ENCODE measurements at places on chromosomes 5 and 9.

- no peak for DNase-seq
Observed at GRCh38 chr5:64789457-64789856, 20.7 kb downstream of the CWC27 start.

GRCh38 chr9:76687861-76688391 lies 76.3 kb upstream of the PCA3 start:
- no peak for DNase-seq

DNA sequence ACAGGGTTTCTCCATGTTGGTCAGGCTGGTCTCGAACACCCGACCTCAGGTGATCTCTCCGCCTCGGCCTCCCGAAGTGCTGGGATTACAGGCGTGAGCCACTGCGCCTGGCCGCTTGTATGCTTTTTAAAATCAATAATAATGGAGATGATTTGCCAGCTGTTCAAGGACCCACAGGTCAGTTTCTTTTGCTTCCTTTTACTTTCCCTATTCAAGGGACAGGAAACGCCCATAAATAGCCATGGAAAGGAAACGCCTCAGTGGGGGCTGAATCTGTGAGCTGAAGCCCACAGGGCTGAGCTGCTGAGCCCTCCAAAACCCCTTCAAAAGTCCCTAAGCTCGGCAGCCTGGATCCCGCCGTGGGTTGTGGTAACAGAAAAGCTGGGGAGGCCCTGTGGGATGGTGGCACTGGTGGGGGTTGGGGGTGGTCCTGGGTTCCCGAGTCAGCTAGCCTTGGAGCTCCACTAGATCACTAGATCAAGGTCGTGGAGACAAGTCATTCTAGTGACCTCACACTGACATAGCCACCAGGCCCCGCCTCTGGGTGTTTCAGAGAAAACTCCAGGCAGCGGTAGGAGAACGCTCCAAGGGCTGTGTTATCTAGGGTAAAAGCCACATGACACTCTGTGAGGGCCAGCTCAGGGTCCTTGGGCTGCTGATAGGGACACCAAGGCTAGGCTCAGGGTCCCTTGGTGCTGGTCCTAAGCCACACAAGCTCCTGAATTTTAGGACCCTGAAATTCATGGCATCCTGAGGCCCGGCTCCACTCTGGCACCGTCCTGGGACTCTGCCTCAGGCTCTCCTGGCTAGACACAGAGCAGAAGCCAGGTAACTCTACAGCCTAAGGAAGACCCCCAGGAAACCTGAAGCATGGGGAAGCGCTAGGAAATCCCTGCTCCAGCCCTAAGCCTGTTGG lies 18.0 kb upstream of the DUSP1 start:
- DNase-seq: no peak

- no peak for DNase-seq
Observed at GRCh38 chr5:73319036-73319435, 129.5 kb downstream of the FOXD1 start.

DNA sequence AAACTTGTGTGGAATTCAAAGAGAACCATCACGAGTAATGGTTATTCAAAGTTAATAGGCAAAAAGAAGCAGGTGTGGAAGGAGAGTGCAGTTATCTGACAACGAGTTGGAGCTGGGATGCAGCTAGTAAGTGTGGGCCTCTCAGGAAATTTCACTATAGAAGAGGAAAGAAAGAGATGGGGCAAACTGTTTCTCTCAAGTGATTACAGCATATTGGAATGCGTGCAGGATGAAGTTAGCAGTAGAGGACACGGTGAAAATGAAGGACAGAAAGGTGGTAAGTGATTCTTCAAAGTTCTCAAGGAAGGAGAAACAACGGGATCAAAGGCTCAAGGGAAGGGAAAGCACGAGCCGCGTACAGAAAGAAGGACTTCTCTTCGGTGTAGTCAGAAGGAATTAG lies 84.0 kb downstream of the ADAMTS12 start:
- DNase-seq: no peak

DNA sequence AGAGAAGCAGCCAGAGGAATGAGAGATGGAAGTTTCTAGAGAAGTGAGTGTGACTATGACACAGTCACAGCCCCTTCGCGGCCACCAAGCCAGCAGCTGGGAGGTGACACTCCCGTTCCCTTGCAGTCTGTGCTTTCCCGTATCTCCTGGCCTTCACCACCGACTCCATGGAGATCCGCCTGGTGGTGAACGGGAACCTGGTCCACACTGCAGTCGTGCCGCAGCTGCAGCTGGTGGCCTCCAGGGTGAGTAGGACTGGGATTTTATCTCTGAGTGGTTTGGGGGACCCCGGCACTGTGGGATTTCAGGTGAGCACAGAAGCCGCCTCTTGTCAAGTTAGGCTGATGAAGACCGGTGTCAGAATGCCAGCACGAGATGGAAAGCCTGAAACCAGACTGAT lies 12.1 kb upstream of the SLC2A8 start:
- DNase-seq: no peak

DNA sequence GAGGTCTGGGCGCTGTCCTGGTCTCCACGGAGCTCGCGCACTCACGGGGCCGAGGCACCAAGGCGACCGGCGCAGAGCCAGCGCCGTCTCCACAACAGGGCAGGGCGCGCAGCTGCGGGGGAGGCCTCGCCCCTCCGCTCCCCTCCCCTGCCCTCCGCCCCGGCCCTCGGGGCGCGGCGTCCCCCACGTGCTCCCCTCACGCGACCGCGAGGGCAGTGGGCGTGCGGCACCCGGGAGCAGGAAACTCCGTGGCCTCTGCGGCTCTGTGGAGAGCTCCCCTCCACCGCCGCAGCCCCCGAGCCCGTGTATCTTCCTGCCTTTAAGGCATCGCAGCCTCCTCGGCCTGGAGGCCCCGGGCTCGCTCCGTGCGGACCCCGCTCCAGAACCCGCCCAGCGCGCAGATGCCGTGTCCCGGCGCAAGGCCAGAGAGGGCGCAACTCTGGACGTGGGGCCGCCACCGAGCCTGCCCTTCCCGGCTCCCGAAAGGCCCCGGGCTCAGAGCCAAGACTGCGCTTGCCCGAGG lies 708 bp upstream of the TUBB4B start:
- no peak for DNase-seq

- DNase-seq: no peak
Observed at GRCh38 chr5:174315471-174315870, 270.0 kb downstream of the NSG2 start.

DNA sequence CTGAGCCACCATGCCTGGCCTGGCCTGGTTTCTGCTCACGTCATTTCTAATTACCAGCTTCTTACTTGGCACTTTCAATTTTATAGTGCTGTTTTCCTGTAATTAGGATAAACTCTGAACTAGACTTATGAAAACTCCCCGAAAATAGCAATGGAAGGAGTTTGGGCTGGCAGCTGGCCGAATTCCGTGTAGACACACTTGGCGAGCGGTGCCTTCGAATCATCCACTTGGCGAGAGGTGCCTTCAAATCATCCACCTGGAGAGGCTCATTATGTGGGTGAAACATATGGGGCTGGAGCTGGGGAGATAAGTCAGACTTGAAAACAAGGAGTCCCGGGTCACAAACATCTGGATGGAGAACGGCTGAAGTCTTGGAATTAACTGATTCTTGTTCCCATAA lies 203.7 kb downstream of the ROR2 start:
- DNase-seq: no peak

DNA sequence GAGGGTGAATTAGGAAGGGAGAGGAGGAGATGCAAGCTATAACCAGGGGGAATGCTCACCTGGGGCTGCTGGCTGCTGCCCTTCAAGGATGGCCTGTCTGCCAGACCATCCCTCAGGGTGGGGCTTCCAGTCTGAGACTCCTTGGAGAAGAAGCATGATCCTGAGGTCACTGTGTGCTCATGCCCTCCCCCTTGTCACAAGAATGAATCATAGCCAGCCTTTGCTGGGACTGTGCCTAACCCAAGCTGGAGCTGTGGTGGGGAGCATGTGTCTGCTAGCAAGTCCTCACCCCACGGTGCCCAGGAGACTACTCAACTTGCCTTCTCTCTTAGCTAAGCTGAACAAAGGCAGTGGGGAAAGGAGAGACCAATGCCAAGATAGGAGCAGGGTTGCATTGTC lies 463.6 kb downstream of the SPOCK1 start:
- no peak for DNase-seq

DNA sequence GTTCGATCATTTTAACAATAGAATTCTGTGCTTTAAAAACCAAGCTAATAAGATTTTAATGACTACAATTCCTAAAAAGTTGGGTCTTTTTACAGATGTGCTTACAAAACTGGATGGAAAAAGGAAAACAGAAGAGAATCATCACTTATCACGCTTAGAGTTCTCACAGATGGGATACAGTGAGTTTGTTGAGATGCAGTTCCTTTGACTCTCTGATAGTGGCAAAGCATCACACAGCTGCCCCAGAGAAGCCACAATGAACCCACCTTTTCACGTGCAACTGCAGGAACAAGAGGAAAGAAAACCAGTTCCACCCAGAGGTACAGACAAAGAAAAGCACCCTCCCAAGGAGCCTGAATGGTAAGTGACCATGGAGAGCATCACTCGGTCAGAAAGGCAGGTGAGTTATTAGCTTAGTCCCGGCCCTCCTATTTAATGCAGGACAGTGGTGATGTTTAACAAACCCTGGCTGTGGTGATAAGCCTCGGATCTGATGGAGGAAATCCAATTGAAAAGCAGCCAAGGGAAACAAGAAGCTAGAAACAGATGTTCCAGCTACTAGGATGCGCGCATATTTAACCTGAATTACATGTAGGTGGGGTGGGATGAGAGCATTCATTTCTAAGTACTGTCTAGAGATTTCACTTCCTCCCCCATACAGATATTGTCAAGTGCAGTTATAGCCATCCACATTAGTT lies 167.7 kb downstream of the TARS1 start:
- no peak for DNase-seq

GRCh38 chr5:69364414-69364813 lies 4.9 kb downstream of the AK6 start:
- no peak for DNase-seq

- DNase-seq: no peak
Observed at GRCh38 chr5:89967771-89968444, 441.6 kb downstream of the CETN3 start.

DNA sequence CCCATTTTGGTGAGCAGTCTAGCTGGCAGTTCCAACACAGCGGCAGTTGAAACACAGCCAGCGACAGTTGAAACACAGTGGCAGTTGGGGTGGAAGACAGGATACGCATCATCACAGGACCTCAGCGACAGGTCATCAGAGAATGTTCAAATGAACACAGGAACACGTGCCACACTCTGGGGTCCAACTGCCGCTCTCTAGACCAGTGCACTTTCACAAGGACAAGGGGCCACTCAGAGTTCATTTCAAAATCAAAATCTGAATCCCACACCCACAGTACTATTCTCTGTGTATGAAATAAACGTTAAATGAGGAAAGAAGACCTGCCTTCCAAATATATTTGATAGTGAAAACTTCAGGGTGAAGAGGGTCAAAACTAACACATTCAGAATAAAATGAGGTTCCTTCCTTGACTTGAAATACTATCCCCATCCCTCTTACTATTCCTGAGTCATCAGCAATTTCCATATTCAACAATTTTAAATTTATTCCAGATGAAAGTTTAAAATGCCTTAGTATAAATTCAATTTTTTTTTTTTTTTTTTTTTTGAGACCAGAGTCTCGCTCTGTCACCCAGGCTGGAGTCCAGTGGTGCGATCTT lies 53.0 kb upstream of the SIMC1 start:
- DNase-seq: no peak

DNA sequence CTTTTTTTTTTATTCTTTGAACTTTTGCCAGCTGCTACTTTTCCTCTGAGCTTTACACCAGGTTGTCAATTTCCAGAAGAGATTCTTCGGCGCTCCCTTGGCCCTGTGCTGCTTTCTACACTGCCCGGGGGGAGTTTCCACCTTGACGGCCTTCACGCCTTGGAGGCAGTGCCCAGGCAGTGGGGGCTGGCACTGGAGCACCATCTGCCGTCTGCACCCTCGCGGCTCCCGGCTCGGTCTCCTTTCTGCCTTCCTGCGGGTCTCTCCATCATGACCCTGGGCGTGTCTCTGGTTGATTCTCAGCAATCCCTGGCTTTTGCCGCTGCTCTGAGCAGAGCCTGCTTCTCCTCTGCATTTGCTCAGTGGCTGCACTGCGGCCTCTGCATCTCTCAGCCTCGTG lies 2.9 kb downstream of the SLC6A18 start:
- DNase-seq: no peak

DNA sequence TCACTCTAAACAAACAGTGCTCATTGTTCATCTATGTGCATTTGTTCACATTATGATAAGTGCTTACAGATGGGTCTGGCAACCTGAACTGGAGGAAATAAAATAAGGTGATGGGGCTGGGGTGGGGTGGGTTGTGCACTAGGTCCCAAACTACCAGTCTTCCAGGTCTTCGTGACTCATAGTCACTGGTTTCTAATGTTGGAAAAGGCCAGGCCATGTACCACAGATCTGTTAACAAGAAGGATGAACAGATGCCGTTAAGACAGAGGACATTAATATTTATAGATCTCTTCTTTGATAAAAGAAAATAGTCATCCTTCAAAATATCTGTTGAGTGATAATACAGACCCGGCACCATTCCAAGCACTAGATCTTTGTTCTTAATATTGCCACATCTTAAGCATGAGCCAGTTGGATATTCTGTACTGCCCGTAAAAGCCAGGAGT lies 71.4 kb upstream of the STARD4 start:
- DNase-seq: no peak

- DNase-seq: no peak
Observed at GRCh38 chr5:8943301-8943700, 602.6 kb downstream of the SEMA5A start.

DNA sequence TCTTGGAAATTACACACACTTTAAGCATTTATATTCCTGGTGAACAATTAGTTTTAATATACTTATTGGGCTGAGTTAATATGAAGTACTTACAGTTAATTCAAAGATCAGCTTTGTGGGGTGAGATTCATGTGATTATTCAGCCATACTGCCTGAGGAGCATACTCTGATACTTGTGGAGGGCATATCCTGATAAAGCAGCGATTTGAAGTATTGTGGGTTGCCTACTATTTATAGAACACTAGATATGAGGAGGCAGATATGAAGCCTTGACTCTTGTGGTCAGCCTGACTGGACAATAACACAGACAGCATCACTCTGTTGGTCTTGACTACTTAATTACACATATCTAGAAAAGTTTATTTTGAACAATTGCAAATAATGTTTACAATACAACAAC lies 27.0 kb upstream of the AGGF1 start:
- DNase-seq: no peak

DNA sequence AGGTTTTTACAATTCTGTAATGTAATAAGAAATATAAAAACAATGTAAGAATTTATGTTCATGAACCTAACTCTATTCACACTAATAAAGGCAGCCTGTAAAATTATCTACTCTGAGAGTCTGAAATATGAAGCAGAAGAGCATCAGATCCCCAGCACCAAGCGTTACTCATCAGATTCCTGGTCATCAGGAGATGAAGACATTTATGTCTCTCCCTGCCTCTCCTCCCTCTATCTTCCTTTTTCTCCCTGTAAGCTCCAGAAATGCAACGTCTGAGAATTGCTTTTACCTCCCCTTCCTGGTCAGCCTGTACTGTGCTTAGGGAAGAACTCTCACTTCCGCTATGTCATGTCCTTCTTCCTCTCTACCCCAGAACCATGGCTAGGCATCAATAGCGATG lies 114.4 kb upstream of the SLIT3 start:
- no peak for DNase-seq

DNA sequence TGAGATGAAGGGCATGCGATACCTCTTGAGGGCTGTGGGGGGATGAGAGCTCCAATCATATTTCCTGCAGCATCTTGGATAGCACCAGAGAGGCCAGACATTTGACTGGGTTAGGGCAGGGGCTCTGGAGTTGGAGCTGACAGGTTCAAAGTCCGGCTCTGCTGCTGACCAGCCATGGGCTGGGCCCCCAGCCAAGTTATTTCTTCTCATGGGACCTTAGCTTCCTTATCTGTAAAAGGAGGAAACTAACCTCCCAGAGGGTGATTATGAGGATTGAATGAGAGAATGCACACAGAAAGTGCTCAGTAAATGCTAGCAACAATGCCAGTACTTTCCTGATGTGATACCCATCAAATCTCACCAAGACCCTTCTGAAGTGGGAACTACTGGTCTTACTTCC lies 65.2 kb upstream of the SLC25A51 start:
- no peak for DNase-seq

Data from H1 (cell line).